ENCODE measurements at places on chromosomes 4 and X.

DNA sequence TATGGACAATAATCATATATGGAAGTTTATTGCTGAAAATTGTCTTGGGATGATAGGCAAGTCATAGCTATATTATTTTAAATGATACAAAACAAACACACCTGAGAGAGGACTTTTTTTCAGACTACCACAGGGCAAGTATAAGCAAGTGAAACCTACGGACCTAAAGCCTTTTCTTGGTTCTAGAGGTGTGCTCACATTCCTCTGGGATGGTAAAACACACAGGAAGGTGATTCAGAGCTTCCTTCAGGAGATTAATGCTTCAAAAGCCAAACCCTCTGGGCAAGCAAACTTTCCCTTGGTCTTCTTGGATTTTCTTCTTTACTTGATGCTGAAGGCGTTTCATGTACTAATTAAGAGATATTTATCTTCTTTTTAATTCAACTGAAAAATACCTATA lies 60.1 kb upstream of the ACSL4 start:
- DNase-seq: peak; percentile 55

DNA sequence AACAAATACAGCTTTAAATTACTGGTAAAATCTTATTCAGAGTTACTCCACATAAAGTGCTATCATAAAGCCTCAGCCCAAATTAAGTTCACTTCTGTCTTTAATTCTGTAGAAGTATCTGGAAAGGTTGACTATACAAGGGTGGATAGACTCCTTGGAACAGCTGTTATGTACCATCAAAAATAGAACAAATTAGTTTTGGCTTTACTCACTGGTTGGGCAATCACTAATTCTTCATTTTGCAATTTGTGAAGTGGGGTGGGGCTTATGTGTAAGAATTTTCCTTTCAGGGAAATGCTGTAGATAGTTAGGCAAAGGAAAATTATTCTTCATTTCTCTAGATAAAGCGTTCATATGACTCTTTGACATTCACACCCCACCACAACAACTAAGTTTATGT lies 7.8 kb downstream of the DIAPH2 start:
- DNase-seq: no peak

DNA sequence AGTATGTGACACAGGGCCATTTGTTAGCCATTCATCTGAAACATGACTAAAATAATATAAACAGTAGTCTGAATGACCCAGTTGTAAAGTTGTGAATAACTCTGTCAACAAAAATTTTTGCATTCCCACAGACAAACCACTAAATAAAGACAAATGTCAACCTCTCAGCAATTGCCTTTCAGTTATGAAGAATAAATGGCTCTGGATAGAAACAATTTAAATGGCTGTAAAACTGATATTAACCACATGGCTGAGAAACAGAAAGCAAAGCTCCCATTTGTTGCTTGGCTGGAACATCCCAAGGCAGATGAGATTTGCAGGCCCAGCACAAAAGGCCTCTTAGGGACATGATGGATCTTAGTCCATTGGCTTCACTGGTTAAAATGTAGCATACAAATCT lies 296.3 kb downstream of the GALNTL6 start:
- no peak for DNase-seq

- no peak for DNase-seq
Observed at GRCh38 chrX:65740909-65741308, 73.5 kb downstream of the MSN start.

GRCh38 chr4:139223682-139224317 lies 46.8 kb upstream of the ELF2 start:
- DNase-seq: peak; percentile 57

- no peak for DNase-seq
Observed at GRCh38 chr4:177322881-177323280, 13.2 kb downstream of the NEIL3 start.
